ENCODE measurements at places on chromosomes 7 and 10.

- DNase-seq, result no peak
Observed at GRCh38 chr10:77922055-77922454, 4.5 kb downstream of the DLG5 start.

- no peak for DNase-seq
Observed at GRCh38 chr7:84162584-84162983, 32.0 kb downstream of the SEMA3A start.

DNA sequence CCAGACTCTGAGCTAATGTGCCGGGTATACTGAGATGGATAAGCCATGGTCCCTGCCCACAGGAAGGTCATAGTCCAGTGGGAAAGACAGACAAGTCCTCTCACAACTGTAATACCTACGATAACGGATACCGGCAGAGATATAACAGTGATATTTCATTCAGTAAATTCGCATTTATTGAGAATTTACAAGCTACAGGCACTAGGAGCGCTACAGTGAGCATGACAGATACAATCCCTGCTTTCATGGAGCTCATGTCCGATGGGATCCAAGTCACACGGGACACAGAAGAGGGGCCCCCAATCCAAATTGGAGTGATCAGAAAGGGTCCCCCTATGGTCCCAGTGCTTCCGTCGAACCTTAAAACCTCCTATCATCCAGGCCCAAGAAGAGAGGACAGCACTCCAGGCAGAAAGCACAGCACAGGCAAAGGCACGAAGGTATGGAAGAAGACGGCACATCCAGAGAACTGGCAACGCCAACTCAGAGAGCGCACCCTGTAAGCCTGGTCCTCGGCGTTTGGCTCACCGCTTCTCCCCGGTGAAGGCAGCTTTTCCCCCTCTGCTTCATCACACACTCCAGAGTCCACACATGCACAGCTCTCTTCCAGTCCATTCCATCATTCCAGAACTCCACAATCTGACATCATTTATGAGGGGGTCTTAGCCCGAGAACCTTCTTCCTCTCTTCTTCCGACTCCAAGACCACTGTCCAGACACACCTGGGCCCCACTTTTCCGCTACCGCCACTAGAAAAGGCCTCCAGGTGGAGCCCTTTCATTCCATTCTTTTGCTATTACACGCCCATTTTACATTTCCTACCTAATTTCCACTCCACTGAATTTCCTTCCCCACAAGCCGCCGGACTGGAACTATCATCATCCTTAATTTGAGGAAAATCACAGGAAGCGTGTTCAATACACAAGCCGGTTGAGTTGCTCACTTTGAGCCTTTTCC, 47.8 kb upstream of the NKX2-3 start:
- DNase-seq, result no peak

DNA sequence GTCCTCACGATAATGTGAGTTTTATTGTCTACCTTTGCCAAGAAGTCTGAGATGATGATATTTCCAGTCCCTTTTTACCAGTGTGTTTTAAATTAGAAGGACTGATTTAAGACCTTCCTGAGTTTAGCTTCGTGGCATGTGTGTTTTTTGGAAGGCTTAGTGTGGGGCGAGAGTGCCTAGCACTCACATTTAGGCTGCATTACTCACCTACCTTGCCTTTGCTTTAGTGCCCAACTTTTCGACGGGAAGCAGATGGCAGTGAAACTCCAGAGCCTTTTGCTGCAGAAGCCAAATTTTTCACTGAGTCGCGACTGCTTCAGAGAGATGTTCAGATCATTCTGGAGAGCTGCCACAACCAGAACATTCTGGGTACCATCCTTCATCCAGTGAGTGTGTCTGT, 50.9 kb downstream of the SND1 start:
- peak; percentile 24 for DNase-seq

DNA sequence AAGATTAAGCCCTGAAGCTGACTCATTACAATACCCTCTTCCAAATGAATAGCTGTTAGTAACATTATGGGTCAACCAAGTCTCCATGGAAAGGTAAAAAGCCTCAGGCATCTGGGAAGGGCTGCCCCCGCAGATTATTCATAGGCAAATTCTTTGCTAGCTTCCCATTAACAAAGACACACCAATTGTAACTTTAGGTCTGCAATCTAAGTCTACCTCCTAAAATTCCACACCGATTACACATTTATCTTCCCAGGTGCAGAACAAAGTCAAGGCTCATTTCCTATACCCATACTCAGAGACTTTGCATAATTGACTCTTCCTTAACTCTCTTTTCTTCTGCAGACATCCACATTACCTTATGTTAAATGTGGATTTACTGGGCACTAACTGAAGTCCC, 826.3 kb upstream of the MBL2 start:
- no peak for DNase-seq

DNA sequence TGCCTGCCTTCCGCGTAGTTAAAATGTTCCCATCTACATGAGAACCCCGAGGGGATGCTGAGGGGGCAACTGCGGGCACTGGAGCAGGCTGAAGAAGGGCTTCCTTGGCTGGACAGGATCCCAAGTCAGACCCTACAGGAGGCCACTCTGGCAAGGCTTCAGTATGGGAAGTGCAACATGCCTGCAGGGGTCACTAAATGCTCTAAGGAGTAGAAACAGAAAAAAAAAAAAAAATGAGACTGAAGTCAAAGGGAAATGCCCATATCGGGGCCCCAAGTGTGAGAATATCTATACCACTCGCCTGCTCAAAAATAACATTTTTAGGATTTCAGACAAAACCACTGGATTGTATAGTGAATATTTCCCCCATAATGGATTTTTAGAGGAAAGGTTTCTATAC, 33.5 kb downstream of the FAM204A start:
- no peak for DNase-seq

- peak; percentile 22 for DNase-seq
Observed at GRCh38 chr7:16416289-16417282, 4.8 kb downstream of the CRPPA start.

DNA sequence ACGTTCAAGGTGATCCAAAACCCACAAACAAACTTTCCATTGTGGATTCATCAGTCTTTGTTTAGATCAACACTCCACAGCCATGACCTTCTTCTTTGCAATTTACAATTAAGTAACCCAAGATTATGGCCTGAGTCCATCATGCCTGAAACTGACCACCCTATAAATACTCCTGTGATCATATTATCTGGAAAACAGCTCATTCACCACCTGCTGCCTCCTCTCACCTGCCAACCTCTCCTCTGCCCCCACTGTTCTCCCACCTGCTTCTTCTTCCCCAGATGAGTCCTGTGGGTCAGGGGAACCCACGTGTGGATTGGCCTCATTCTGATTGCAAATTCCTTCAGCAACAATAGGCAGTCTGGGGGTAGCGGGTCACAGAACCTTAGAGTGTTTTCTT, 81.4 kb downstream of the ABLIM1 start:
- no peak for DNase-seq

DNA sequence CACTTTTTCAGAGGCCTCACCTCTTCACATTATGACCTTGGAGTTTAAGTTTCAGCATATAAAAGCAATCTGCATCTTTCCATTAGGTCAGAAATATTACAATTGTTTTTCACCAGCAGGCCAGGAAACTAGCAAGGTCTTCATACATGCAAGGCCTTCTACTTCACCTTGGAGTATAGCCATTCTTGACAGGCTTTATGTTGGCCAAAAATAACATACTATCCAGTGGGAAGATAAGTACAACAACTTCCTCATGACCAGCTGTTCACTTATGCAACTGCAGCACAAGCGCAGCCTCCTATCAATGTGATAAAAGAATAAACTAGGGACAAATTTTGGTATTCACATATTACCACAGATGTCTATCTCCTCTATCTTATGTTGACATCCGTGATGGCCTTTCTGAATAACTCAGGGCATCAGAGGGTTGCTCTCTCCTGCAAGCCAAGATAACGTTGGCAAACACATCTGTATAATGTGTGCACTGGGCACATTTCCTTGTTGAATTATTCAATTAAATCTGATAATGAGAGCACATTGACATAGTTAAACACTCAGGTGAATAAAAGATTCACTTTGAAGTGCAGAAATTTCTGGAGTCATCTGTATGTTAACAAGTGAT, 239.8 kb downstream of the FZD1 start:
- no peak for DNase-seq

GRCh38 chr10:104307576-104308438, 30.5 kb downstream of the ITPRIP start:
- no peak for DNase-seq

DNA sequence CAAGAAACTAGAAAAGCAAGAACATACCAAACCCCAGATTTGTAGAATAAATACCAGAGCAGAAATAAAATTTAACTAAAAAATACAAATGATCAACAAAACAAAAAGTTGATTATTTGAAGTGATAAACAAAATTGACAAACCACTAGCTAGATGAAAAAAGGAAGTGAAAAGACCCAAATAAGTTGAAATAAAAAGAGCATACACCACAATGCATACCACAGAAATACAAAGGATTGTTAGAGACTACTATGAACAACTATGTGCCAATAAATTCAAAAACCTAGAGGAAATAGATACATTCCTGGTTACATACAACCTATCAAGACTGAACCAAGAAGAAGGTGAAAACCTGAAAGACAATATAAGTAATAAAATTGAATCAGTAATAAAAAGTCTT, 333.4 kb downstream of the SH2D4B start:
- DNase-seq, result no peak

GRCh38 chr10:32972929-32973328, 14.9 kb upstream of the ITGB1 start:
- no peak for DNase-seq

DNA sequence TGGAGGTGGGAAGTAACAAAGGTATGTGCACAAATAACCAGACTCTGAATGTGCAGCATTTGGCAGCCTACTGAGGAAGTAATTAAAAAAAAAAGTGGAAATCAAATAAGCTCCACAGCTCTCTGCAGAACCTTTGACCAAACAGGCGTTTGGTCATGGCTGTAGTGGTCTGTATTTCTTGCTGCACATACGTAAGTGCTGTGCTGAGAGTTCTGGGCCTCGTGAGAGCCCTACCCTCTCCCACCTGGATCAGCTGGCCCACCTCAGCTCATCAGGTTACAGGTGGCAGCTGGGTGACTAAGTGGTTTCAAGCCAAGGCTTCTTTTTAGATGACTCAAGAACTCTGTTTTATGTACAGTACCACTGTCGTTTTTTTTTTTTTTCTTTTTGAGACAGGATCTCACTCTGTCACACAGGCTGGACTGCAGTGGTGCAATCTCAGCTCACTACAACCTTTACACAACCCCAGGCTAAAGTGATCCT, 178.2 kb upstream of the KLF6 start:
- no peak for DNase-seq

DNA sequence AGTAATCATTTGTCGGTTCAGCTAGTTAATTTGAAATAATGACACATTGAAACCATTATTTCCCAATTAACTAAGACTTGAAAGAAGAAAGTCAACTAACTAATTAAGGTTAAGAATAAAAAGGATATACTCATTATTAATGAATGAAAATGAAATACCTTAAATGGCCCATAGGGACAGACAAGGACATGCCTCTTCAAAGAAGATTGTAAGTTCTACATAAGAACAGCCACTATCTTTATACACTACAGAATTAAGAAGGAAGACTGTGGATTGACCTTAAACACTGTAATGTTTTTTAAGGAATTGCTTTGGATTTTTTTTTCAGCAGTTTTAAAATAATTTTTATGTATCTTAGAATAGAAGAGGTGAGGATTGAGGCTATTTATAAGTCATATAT, 60.7 kb downstream of the CSTF2T start:
- no peak for DNase-seq

DNA sequence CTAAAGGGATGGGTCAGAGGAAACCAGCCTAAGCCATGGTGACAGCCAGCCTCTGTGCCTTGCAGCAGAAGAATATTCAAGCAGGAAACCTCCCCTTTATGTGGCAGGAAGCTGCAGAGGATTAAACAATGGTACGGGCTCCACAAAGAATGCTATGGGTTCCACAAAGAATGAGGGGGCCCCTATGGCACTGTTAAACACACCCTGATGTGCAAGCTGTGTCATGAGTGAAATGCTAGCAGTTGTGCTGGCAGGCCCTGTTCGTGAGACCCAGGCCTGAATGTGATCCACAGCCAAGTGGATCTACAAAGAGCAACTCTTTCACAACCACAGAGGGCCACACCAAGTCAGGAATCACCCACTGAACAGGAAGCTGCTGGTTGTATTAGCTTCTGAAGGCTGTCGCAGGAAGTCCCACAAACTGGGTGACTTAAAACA, 68.9 kb downstream of the MYOF start:
- no peak for DNase-seq

DNA sequence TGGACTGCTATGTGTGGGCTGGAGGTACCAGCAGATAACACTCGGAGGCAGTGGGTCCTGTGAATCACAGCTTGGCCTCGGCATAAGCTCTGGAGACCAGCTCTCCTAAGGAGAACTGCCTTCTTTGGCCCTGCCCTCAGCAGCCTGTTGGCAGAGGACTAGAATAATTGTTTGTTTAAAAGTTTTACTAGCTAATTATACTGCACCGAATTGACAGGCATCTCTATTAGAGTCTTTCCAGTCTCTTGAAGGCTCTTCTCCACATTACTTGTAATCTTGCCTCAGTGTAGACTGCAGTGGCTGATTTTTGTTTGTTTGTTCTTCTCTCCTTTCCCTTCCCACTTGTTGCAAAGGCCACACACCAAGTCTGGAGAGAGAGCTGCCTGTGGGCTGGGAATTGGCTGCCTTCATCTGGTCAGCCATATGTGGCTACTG, 183.2 kb downstream of the AUTS2 start:
- peak; percentile 54 for DNase-seq

- DNase-seq, result peak; percentile 92
Observed at GRCh38 chr10:77592946-77593636, 44.5 kb downstream of the KCNMA1 start.

GRCh38 chr10:125217990-125218675, 57.8 kb upstream of the CTBP2 start:
- peak; percentile 62 for DNase-seq

DNA sequence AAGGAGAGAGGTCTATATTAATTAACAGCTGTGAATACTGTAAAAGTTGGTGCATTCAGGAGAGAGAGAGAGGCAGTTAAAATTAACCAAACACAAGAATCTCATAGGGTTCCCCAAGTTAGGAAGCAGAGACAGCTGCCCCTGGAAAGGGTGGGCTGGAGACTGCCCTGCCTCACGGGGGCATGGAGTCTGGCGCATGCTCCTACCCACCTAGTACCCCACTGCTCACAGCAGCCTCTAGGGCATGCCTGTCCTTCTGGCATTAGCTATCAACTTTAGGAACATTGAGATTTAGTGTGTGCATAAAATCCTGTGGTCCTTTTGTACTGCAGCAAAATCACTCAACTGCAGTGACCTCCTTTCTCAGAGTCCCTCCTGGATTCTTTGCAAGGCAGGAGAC, 710.1 kb downstream of the SORCS3 start:
- DNase-seq, result no peak

DNA sequence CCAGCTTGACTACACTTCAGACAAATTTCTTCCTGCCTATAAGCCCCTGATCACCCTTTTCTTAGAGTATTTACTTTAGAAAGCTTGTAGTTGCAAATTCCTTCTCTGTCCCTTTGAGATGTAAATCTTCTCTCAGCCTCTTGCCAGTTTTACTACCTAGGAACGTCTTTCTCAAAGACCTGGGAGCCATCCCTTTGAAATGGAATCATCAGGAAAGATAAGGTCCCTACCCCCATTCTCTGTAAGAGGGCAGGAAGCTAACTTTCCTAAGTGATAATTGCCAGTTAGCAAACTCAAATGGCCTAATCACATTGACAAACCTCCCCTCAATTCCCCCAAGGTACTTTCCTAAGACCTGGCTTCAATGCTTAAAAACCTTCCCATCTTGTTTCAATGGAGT, 304.5 kb downstream of the MDFIC start:
- no peak for DNase-seq

Measured in GM03348 (cell line).